Stimulated activated CD4-positive, alpha-beta T cell treated with anti-CD3 and anti-CD28 coated beads, Interleukin-4, amount 100 ng/mL, for 4 hours (primary cell): ENCODE measurements at places on chromosomes 4 and X.

DNA sequence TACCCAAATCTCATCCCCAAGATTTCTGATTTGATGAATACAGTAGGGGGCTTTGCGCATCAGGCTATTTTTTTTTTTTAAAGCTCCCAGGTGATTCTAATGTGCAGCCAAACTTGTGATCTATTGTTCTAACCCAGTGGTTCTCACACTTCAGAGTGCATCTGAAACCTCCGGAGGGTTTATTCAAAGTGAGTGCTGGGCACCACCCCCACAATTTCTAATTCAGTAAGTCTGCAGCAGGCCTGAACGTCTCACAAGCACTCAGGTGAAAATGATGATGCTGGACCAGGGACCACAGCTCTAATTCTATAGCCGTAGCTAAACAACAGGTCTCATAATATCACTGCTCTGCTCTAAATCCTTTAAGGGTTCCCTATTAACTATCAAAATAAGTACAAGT is 211.4 kb downstream of the FMR1NB start:
- DNase-seq, result no peak

DNA sequence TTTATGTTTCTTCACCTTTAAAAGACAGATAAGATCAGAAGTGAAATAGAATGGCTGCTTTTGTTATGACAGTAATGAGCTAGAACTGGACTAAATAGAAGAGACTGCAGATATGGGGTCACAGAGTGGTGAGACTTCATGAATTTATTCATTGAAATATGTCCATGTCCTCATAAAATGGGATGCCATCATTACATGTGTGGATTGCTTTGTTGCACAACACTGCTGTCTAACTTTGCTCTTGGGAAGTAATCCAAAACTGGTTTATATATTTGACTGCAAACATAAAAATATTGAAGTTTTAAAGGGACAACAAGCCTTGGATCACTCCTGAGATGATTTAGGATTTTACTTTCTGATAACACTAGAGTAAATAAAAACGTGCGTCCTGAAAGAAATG is 209.2 kb upstream of the FAT4 start:
- DNase-seq, result no peak

DNA sequence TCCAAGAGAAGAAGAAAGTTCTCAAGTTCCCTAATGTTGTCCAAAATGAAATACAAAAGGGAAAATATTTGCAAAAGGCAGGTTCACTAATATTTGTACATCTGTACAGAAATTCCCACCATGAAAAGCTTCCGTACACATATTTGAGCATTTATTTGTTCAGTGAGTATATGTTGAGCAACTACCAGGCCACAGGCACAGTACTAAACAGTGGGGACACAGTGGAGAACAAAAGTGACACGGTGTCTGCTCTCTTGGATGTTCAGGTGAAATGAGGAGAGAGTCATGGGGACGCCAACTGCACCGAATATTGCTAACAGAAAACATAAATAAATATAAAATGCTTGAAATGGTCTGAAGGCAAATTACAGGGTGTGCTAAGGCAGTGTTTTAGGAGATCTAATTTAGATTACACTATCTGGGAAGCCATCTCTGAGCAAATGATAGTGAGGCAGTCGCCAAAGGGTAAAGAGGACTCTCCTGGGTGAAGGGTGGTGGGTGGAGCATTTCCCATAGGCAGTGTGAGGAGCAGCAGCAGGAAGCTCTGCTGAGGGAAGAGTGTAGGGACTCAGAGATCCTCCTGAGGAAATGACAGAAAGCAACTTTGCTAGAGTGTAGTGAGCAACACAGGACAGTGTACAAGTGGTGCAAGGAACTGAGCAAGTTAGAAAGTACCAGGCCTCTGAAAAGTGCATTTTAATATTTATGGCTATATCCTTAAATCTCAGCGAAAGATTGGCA is 375.2 kb downstream of the GALNTL6 start:
- DNase-seq, result no peak

DNA sequence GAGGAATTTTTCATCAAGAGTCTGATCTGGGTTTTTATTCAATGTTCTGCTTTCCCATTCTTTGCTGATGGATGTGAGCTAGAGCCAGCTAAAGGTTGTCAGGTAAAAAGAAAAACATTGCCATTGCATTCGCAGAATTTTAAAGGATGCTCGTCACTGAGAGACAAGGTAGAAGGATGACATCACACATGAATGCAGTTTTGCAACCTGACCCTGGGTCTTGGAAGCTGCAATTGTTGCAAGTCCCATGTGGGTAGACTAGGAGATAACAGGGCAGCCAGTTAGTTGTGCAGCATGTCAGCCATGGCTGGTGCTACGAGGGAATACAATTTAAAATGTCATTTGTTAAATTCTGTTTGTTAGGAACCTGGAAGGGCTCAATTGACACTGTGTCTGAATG is 73.9 kb upstream of the MXRA5 start:
- DNase-seq, result no peak

GRCh38 chrX:53550756-53551463 is 116.7 kb upstream of the HSD17B10 start:
- no peak for DNase-seq

DNA sequence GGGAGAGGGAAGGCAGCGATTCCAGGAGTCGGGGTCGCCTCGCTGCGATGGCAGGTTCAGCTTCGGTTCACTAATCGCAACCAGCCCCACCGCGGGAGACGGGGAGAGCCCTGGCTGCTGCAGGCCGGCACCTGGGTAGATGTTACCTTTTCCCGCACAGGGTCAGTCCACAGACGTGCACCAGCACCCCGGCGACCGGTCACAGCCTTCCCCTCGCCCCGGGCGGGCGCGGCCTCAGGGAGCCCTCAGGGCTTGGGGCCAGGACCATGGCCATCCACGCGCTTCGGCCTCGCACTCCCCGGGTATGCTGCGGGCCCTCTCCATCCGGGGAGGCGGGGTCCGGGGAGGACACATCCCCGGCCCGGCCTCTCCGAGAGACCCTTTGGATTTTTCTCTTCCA is 26.1 kb upstream of the EXOC1L start:
- no peak for DNase-seq

DNA sequence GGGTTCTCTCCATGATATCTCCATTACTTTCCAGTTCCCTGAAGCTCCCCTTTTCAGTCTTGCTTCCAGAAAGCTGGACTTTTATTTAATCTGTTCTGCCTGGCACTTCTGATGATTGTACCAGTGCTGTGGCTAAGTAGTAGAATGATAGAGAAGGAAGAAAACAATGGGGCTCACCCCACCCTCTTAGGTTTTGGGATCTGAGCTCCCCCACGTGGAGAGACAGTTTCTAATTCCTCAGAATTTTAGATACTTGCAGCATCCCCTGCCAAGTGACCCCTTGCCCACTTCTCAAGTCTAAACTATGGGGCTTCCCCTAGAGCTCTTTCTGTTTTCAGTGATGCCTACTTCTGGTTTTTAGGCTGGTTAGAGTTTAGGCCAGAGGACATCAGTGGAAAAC is 73.9 kb downstream of the GC start:
- DNase-seq, result no peak

DNA sequence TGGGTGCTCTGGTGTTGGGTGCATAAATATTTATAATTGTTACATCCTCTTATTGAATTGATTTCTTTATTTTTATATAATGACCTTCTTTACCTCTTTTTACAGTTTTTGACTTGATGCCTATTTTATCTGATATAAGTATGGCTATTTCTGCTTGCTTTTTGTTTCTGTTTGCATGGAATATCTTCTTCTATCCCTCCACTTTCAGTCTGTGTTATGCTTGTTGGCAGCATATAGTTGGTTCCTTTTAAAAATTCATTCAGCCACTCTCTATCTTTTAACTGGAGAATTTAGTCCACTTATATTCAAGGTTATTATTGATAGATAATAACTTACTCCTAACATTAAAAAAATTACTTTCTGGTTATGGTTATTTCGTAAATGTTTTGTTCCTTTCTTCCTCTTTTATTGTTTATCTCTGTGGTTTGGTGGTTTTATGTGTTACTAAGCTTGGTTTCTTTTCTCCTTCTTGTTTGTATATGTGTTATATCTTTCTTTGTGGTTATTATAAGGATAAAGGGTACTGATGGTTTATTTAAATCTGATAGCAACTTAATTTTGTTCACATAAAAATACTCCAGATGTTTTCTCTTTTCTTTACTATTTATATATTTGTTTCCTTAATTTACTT is 69.5 kb downstream of the IL15 start:
- DNase-seq, result no peak

DNA sequence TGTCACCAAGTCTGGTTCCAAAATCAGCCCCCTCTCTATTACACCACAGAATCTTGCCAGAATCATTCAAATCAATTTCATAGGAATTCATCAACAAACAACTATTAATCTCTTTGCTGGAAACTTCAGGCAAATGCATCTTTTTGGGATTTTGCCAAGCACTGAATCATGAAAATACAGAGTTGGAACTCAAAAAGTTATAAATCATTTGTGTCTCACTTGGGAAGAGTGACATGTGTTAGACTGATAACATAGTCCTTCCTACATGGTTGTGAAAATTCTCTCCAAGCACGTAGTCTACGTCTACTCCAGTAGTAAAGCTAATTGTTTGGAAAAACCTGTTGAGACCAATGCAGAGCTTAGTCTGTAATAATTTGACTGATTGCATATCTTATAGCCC is 19.0 kb downstream of the CXCL8 start:
- no peak for DNase-seq

DNA sequence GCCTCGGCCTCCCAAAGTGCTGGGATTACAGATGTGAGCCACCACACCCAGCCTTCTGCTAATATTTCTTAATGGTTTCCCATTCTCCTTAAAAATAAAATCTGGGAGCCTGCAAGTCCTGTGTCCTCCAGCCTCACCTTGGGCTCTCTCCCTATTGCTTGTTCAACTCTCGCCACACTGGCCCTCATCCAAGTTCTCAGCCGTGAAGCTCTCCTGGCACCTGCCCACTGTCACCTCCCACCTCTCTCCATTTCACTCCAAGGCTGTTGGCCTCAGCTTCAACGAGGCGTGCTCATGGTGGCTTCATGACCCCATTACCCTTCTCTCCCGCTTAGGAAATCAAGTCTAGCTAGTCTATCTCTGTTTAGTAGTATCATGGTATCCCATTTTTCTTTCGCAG is 9.5 kb upstream of the ETNPPL start:
- DNase-seq, result no peak

DNA sequence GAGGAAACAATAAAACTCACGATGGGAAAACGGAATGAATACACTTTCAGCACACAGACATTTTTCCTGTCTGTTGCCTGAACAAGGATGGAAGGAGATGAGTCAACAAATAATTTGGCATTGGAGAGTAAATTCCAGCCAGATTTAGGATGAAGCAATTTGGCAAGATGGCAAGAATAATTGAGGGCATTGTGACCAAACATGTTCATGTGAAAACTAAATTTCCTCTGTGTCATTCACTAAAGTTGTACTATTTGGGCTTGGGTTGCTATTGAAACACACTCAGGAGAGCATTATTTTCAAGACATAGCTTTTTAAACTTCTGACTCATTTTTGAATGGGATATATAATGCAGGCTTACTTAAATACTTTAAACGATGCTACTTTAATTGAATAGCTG is 1614.4 kb downstream of the PCDH19 start:
- DNase-seq, result no peak

GRCh38 chr4:119587796-119588195 is 40.8 kb downstream of the PDE5A start:
- no peak for DNase-seq

DNA sequence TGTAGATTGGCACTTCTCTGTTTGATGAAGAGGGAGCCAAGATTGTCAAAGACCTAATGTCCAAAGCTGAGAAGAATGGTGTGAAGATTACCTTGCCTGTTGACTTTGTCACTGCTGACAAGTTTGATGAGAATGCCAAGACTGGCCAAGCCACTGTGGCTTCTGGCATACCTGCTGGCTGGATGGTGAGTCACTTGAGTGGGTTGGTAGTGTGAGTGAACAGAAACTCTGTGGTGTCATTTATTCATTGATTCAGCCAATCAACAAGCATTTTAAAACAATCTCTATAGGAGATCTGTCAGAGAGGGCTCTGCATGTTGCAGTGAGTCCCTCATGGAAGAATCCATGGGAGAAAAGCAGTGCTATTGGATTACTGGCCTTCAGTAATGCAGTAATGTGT is 16.3 kb downstream of the TAF9B start:
- DNase-seq, result no peak

GRCh38 chrX:16451334-16451733 is 198.6 kb upstream of the S100G start:
- no peak for DNase-seq

GRCh38 chrX:40094900-40095582 is 2.7 kb downstream of the BCOR start:
- peak; percentile 2 for DNase-seq

GRCh38 chrX:134460862-134461220 is 876 bp downstream of the HPRT1 start:
- DNase-seq, result no peak

DNA sequence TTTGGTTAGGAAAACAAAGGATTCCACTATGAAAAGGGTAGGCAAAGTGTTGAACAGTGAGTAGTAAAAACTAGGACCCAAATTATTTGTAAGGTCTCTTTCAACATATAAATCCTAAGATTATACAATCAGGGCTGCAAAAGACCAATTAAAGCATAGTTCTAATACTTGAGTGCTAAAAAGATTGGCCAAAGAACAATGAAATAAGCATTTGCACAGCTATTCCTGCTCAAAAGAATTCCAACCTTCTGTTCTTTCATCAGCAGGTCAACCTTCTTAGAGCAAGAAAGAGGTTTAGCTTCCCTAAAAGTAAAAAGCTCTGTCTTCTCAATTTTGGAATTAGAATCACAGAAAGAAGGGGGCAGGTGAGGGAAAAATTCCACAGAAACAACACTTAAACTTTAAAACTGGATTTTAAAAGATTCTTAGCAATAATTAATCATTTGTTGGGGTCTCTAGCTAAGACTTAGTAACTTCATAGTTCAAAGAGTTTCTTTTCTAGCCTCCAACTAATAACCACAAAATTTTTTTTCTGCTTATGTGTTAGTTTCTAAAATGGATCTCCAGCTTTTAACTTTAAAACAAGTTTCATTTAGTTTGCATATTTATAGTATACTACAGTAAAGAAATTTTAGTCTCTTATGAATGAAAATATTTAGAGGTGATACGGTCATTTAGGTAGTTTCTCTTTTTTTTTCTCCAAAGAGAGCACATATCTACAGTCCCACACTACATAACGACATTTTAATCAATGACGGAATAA is 16.3 kb downstream of the TSPAN5 start:
- no peak for DNase-seq

DNA sequence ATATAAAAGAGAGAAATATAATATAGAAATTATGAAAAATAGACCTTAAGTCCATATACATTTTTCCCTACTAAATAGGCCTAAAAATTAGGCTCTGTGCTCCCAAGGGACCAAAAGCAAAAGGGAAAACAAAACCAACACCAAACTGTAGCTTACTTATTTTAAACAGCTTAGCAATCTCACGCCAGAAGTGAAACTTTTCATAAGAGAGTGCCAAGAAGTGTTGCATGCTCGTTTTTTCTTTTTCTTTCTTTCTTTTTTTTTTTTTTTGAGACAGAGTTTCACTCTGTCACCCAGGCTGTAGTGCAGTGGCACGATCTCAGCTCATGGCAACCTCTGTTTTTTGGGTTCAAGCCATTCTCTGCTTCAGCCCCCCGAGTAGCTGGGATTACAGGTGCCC is 250.4 kb downstream of the TMA16 start:
- no peak for DNase-seq

GRCh38 chr4:26368685-26369084 is 47.9 kb downstream of the RBPJ start:
- DNase-seq, result no peak

- DNase-seq, result no peak
Observed at GRCh38 chr4:188596021-188596420, 456.8 kb downstream of the TRIML1 start.

- DNase-seq, result no peak
Observed at GRCh38 chr4:113635739-113636437, 125.7 kb downstream of the CAMK2D start.

- no peak for DNase-seq
Observed at GRCh38 chr4:8701126-8702019, 108.8 kb downstream of the CPZ start.

- DNase-seq, result no peak
Observed at GRCh38 chr4:86117705-86118302, 242.0 kb downstream of the MAPK10 start.
